WERI-Rb-1 (cell line): ENCODE measurements at places on chromosomes 7 and 10.
A peak's percentile ranks its signal among the peaks of the same experiment; 100 is the strongest.

DNA sequence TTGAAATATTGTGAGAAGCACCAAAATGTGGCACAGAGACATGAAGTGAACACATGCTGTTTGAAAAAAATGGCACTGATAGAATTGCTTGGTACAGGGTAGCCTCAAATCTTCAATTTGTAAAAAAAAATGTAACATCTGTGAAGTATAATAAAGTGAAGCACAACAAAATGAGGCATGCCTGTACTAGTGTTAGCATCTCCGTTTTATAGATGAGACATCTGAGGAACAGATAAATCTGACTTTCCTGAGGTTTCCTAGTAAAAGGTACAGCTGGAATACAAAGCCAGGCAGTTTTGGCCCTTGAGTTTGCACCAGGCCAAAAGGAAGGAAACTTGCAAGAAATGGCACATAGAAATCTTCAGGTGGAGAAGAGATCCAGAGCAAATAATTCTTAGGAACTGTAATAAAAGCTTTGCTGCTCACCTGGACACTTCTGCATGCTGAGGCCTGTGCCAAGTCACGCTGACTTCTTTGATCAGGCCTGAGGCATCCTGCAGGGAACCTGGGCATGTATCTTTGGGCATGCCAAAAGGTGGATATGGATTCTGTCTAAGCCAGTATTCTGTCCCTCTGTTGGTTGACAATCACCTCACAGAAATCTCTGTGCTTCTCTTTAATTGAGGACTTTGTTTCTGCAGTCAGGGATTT, 251.5 kb upstream of the PLPP4 start:
- no peak for DNase-seq

GRCh38 chr7:143210541-143210940, 11.3 kb upstream of the TAS2R40 start:
- no peak for DNase-seq

DNA sequence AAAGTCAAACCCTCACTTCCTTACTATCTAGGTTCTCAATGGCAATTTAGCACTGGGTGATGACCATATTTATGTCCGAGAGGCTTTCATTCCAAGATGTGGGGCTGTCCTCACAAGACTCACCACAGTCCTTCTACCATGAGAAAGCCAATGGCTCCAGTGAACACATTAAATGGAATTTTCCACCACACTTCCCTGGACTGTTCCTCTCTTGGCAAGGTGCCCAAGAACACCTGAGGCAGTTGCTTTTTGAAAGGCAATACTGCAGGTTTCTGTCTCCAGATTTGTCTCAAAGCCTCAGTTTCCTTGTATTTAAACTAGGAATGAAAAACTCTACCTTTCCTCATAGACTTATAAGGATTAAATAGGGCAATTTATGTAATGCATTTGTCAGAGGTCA, 24.2 kb downstream of the AFAP1L2 start:
- DNase-seq = no peak

DNA sequence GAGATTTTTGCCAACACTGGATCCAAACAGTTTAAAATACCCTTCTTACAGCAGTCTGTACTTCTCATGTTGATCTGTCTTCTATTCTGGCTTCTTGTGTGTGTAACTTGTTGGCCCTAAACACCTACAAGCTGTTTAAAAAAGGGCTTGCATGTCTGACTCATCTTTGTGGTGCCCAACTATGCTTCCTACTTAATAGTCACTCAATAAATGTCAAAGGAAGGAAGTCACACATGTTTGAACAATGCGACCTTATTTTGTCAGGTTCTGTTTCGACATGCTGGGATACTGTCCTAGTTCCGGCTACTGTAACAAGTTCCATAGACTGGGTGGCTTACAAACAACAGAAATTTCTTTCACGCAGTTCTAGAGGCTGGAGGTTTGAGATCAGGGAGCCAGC, 9.4 kb upstream of the GRK5 start:
- no peak for DNase-seq

DNA sequence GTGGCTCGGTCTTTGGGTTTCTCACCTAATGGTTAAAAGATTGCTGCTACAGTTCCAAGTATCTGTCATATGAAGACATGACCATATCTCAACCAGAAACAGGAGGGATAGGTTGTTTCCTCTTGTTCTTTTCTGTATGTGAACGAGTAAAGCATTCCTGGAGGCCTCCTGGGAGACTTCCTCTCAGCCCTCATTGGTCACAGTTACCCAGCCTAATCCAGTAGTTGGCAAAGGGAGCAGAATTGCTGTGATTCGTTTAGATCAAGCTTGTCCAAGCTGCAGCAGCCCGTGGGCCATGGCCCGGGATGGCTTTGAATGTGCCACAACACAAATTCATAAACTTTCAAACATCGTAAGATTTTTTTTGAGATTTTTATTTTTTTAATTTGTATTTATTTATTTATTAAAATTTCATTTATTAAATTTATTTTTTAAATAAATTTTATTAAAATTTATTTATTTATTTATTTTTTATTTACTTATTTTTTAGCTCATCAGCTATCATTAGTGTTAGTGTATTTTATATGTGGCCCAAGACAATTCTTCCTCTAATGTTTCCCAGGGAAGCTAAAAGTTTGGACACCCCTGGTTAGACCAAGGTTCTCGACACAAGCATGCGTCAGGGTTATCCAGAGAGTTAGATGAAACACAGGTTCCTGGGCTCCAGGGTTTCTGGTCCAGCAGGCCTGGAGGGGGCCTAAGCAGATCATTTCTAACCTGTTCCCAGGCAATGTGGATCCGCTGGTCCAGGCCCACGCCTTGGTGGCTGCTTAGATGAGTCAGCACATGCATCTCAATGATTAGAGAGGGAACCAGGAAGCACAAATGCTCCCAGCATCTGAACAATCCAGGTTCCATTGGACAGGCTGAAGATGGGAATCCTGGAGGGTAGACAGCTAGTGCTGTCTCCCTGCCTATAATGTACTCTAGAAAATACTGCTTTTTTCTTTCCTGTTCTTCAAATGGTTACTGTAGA, 25.6 kb downstream of the CDC123 start:
- no peak for DNase-seq

DNA sequence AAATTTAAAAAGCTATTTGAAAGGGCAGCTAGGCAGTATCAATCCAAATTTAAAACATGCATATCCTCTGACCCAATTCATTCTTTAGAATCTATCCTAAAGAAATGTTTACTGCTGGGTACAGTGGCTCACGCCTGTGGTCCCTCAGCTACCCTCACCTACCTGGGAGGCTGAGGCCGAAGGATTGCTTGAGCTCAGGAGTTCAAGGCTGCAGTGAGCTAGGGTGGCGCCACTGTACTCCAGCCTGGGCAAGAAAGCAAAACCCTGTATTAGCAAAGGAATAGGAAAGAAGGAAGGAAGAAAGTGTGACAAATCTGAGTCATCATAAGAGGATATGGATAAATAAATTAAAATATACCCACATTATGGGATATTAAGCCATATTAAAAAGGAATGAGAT, 36.3 kb downstream of the C7orf33 start:
- no peak for DNase-seq

- no peak for DNase-seq
Observed at GRCh38 chr10:50620899-50621298, 2.9 kb downstream of the SGMS1 start.

DNA sequence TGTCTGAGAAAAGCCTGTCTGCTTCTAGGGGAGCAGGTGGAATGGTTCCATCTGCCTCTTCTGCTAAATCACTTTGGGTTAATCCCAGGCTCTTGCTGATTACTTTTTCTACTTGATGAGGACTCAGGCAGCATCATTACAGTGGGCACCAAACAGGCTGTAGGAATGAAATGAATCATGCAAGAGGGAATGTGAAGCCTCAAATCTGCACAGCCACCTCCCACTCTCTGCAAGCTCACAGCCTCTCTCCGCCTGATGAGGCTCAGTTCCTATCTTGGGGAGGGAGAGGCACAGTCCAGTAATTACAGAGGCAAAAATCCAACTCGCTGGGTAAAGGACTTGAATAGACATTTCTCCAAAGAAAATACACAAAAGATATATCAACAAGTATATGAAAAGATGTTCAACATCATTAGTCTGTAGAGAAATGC, 34.0 kb downstream of the HSPA12A start:
- peak; percentile 73 for DNase-seq

DNA sequence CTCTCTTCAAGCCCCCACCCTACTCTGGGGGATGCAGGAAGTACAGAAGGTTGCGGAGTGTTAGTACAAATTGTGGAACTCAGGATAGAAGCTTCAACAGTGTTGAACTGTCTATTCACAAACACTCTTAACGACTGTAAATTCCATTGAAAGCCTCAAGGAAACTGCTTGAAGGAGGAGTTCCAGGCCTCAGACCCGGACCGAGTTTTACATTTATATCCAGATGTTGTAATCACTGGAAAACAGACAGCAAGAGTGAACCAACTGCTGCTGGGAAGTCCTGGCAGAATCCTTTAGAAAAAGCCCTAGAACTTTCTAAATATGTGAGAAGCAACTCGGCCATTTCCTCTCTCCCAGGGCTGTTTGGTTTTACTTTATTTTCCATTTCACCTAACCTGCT, 84.1 kb upstream of the LRRC18 start:
- no peak for DNase-seq

DNA sequence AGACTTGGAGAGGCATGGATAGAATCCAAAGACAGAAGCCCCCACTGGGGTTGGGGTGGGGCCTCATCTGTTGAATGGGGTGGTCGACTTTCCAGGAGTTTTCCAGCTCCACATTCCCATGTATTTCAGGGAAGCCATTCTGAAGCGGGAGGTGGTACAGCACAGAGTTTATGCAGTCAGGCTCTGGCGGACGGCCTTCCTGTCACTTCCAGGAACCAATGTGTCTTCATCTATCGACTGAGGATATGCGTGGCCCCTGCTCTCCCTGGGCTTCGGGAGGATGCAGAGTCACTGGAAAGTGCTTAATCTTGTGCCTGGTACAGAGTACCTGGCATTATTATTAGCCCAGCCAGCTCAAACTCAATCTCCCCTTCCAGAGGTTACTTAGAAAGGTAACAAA, 26.3 kb downstream of the DOCK1 start:
- no peak for DNase-seq

GRCh38 chr7:31261341-31261740, 79.2 kb downstream of the NEUROD6 start:
- DNase-seq = no peak

DNA sequence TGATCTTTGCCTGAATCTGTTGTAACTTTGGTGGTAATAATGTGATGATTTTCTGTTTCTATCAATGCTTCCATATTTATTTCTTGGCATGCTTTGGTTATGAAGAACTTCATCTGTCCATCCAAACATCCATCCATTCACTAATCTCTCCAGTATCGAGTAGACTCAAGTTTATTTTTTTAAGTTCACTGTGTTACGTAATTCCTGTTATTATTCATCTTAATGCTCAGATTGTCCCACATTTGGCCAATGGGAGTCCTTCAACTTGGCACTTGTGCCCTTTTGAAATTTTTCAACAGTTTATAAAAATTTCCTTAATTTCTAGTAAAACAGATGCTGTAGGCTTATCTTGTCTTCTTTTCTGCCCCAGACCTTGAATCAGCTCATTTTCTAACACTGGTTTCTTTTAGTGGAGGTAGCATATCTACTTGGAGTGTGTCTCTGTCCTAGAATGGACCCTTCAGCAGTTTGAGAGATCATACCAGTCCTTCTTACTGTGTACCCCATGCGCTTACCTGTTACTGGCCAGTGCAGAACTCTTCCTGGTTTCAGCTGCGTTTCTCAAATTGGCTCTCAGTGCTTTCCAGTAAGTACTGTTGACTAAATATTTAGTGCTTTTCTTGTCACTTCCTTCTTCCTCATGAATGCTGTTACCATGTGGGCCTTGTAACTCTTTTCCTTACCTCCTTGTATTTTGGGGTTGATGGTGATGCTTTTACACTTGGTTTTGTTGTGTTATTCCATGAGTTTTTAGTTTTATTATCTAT, 100.8 kb downstream of the MLLT10 start:
- DNase-seq = no peak

GRCh38 chr10:95536017-95536416, 25.2 kb downstream of the SORBS1 start:
- no peak for DNase-seq
